ENCODE measurements at places on chromosomes 5 and 9.

- no peak for DNase-seq
Observed at GRCh38 chr9:68470067-68470466, 70.6 kb downstream of the TMEM252 start.

- no peak for DNase-seq
Observed at GRCh38 chr5:152144556-152144955, 219.9 kb upstream of the GLRA1 start.

- no peak for DNase-seq
Observed at GRCh38 chr5:96638561-96638960, 23.6 kb upstream of the CAST start.

- DNase-seq: no peak
Observed at GRCh38 chr9:82466616-82467260, 478.2 kb downstream of the SPATA31D1 start.

Measured in HS-27A (cell line).